ENCODE measurements at places on chromosomes 4 and X.

DNA sequence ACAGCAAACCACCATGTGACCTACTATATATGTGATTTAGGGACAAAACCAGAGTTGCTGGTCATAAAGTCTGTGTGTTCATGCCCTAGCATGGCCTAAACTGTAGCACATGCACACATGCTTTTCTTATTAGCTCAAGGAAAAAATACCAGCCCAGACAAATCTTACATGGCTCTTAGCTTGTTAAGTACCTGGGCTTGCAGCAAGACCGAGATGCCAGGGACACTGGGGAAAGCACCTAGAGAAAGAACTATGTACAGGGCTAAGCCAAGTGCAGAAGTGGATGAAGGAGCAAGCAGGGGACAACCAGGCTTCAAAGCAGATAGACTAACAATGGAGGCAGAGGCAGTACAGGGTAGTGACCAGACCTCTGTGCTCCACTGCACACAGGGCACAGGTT is 3.4 kb upstream of the GABRE start:
- DNase-seq = no peak

DNA sequence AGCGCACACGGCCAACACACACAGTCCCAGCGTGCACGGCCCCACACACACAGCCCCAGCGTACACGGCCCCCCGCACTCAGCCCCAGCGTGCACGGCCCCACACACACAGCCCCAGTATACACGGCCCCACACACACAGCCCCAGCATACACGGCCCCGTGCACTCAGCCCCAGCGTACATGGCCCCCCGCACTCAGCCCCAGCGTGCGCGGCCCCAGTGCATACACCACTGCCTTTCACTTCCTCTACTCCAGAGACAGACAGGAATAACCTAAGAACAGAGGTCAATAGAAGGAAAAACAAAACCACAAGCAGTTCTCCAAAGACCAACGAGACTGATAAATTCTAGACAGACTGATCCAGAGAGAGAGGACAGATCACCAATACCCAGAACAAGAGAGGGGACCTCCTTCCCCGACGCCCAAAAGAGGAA is 17.1 kb downstream of the GAK start:
- no peak for DNase-seq

DNA sequence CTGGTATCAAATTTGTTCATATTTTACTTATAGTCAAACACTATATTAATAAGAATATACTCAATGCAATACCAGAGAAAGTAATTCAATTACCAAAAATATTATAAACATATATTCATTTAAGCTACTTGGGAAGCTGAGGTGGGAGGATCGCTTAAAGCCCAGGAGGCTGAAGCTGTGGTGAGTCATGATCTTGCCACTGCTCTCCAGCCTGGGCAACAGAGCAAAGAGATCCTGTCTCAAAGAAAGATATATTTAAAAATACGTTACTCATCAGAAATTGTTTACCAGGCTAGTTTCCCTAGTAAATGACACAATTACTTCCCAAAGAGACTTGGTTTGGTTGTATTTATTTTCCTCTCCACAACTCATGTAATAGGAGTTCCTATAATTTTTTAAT is 433.6 kb downstream of the GASK1B start:
- DNase-seq = no peak

DNA sequence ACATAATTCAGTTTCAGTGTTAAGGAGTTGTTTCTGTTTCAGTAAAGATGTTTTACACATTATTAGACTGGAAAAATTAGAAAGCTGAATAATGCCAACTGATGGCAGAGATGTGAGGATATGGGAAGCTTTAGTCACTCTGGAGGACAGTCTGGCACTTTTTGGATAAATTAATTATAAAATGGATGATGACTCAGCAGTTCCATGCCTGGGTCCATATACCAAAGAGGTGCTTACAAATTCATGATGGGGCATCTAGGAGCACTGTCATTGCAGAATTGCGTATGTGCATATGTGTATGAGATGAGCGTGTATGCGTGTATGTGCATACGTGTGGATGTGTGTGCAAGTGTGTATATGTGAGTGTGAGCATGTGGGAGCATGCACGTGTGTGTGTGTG is 31.2 kb upstream of the ANKRD50 start:
- DNase-seq = no peak

GRCh38 chrX:71618303-71618721 is at the start of gene CXCR3:
Gene CXCR3 (minus strand): TSS chrX:71618511. CDS start chrX:71618449, 62 bp downstream.
- no peak for DNase-seq
